ENCODE measurements at places on chromosomes 5 and 9.

- no peak for DNase-seq
Observed at GRCh38 chr9:113940077-113940476, 64.0 kb downstream of the ZNF618 start.

- no peak for DNase-seq
Observed at GRCh38 chr9:92151691-92152393, 36.6 kb upstream of the SPTLC1 start.

DNA sequence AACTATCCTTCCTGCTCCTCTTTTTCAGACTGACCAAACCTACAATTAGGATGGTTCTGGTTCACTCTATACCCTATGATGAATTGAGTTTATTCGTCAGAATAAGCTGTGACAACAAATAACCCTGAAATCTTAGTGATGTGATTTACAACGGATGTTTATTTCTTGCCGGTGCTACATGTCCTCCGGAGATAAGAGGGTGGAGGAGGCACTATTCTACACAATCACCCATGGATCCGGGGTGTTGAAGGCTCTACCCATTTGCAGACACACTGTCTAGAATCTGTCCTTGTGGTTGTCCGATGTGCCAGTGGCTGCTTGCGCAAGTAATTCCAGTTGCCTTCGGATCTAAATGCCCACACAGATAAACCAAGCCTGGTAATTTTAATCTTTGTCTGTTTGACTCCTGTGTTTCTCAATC, 44.7 kb downstream of the CDC14B start:
- no peak for DNase-seq

DNA sequence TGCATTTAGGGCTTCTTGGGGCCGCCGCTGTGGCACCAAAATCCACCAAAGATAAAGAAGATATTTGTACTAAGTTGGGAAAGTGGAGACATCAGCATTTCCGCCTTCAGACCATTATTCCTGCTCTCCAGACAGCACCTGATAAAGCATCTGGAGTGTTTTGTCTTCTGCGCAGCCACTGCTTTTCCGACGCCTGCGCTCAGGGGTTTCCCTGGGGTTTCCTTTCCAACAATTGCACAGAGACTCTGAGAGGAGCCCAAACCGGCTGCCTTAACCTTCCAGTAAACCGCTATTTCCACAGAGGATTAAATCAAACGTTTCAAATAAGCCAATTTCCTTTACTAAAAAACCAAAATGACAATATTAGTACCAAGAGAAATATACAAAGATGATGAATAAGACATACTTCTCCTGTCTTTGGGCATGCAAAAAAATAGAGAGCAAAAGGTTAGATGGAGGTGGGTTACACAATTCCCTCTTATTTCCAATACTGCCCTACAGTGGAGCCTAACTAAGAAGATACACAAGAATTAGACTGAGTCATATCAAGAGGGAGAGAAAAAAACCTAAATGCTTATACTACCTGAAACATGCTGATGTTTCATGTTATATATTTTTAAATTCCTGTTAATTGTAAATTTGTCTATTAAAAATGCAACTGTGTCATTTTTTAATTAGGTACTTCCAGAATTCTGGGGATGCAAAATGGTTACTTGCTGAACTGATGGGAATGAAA, 98.4 kb downstream of the MAPKAP1 start:
- DNase-seq, result no peak

- DNase-seq, result no peak
Observed at GRCh38 chr5:175765858-175766257, 105.5 kb upstream of the CPLX2 start.

DNA sequence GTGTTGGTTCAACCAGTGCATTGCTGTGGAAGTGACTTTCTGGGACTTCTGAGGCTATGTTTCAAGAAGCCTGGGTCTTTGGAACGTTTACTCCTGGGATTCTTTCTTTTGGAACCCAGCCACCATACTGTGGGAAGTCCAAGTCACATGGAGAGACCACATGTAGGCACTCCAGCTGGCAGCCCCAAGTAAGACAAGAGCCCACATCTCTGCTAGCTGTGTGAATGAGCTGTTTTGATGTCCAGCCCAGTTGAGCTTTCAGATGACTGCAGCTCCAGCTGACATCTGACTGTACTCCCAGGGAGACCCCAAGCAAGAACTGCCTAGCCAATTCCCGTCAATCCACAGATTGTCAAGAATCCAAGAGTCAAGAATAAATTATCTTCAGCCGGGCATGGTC, 60.1 kb upstream of the SPATA31D4 start:
- no peak for DNase-seq

DNA sequence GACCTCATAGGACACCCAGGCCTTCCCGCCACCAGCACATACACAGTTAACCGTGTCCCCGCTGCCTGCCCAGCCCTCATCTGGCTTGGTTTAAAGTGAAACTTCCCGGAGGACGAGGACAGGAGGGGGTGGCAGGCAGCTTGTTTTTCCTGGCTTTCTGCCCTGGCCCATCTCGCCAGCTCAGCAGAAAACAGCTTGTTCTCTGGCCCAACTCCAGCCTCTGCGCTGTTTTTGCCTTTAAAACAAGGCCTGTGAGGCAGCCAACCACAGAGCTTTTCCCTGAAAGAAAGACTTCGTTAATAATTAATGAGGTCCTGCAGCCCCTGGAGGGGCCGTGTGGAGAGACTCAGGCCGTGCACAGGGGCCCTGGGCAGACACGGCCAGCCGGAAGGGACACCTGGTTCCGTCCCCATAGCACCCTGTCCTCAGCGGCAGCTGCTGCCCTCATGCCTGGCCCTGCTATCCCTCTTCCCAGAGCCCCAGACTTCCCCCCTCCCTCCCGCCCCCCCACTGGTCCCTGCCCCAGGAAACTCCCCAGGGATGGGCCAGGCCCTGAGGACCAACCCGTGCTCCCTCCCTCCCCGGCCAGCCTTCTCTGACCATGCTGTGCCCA, 108.7 kb downstream of the RXRA start:
- peak; percentile 83 for DNase-seq

GRCh38 chr9:110919609-110920008, 118.7 kb downstream of the LPAR1 start:
- no peak for DNase-seq

DNA sequence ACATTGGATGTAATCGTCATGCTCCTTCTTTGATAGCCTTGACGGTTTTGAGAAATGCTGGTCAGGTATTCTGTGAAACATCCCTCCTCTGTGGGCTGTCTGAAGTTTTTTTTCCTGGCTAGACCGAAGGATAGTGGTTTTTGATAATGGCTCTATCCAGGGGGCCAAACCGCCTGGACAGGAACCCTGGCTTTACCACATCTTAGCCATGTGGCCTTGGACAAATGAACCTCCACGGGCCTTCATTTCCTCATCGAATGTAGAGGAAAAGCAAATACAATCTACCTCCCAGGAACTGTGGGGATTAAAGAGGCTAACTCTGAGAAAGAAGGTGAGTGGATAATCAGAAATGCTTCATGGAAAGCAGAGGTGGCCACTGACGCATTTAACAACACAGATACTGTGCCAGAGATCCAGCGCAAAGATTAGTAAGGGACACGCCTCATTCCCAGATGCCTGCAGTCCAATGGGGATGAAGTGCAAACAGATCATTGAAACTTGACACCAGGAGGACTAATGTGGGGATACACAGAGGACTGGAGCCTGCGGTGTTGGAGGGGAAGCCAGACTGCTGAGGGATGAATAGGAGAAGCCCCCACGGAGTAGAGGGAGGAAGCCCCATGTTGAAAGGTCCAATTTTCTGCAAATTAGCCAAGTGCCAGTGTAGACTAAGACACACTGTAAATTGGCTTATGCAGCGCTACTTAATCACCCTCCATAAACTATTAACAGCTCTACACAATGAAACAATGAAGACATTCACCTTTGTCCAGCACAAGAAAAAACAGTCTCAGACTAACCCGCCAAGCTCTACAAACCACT, 41.6 kb downstream of the MYO10 start:
- peak; percentile 91 for DNase-seq

DNA sequence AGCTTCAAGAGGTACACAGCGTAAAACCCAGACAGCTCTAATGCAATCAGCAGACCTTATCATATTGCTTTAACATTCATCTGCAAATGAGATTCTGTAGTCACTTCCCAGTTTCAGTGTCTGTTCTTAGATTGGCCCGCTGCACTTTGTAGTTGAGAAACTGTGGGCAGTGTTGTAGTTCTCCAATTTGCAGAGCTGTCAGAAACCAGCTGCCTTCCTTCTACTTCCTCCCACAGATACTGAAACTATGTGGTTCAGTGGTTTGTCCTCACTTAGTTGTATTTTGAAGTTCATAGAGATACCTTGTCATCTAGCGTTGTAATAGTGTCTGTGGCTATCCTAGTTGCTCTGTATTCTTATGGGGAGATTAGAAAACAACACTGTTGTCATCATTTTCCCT, 39.6 kb upstream of the TRIM36 start:
- DNase-seq, result peak; percentile 22

- DNase-seq, result no peak
Observed at GRCh38 chr5:72618708-72619107, 111.5 kb upstream of the ZNF366 start.

DNA sequence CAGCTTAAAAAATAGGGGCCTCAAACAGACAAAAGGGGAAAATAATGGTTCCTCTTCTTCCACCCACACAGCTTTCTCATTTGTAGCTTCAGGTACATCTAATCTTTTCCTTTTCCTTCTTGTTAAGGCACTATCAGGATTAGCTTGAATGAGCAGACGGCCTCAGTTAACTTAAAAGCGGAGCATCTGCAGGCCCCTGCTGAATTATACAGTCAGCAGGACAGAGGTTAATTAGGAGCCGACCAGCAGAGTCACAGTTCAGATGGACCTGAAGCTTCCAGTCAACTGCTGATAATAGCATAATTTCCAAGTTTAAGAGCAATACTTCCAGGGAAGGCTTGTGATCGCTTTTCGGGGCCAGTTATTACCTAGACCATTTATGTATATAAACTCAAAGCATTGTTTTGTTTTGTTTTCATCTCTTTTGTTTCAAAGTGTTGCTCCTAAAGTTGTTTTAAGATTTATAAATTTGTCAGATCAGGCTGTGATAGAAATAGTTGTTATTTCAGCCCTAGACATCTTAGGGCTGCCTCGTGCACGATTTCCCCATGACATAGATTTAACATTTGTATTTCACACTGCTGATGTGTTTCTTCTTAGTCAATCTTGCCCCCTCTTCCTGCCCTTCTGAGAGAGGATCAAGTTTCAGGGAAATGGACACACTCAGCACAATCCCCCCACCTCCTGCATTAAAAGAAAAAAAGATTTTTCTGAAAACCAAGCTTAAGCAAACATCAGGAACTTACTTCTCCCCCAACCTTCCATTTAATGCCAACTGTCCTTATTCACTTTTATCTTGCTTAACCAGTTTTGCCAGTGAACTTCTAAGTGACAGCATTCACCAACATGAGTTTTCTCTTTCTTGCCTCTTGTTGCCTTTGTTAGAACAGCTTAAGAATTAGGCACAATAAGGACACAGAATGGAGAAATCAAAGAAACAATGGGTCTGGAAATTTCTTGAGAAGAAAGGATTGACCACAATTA, 449.8 kb downstream of the ARHGEF28 start:
- no peak for DNase-seq

- DNase-seq, result peak; percentile 19
Observed at GRCh38 chr9:89374176-89374575, 55.9 kb downstream of the SECISBP2 start.

DNA sequence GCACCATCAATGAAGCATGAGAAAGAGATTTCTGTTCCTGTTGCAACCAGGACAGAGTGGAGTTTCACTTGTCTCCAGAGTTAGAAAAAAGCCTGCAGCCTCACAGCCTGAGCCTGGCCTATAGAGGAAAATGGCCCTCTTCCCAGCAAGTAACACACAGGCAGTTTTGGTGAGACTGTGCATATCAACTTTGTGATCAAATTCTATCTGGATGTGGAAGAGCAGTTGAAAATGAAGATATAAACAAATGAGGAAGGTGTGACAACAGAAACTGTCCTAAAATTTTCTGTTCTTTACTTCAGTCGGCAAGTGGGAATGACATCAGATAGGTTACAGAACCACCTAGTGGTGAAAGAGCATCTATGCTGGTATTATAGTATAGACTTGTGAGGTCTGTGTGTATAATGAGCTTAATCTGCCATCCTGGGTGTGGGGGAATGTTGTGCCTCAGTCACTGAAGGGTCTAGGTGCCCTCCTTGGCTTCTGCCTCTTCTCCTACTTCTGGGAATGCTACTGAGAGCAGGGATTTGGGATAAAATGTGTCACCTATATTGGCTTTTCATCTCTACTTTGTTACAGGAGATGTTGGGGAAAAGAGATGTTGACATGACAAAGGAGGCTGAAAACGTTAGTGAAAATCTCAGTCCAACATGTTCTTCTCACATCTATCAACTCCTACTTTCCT, 28.2 kb downstream of the YIPF5 start:
- no peak for DNase-seq

DNA sequence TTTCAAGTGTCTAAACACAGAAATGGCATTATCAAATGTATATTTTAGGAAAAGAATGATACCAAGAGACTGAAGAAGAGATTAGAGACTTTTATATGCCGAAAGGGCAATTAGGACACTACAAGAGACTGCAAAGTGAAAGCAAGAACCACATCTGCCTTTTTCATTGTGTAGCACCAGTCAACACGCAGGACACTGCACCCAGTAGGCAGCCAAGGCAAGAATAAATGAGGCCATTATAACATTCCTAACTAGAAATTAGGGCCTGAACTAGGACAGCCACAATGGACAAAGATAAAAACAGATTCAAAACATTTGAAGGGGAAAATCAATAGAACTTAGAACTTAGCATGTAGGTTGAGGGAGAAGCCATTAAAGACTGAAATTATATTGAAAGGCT, 10.8 kb downstream of the CETN3 start:
- DNase-seq, result no peak

GRCh38 chr5:65199993-65200675, 281.6 kb downstream of the ADAMTS6 start:
- DNase-seq, result peak; percentile 65

- no peak for DNase-seq
Observed at GRCh38 chr5:1545126-1545804, 21.5 kb upstream of the LPCAT1 start.

GRCh38 chr5:168317521-168318147, 26.2 kb downstream of the WWC1 start:
- DNase-seq, result peak; percentile 96

DNA sequence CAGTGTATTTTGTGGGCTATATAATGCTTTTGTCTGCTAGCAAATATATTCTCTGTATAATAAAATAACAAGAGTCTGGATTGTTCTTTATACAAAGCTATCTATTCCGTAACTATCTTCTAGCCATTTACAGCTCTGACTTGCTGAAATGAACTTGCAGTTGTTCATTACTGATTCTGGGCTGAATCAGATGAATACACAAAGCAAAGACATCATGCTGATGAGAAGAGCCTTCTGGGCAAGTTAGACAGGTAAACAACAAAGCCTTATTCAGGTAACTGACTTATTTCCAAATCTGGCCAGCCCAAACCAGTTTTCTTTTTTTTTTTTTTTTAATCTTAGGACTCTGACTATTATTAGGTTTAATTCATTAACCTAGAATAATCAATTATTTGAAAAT, 255.5 kb downstream of the KIAA0825 start:
- no peak for DNase-seq

- no peak for DNase-seq
Observed at GRCh38 chr9:89975024-89975423, 370.2 kb downstream of the GADD45G start.

GRCh38 chr9:133957328-133957727, 34.8 kb downstream of the VAV2 start:
- no peak for DNase-seq

GRCh38 chr9:80146466-80146865, 574.7 kb downstream of the TLE4 start:
- no peak for DNase-seq

Measured in non-pigmented ciliary epithelial cell (primary cell).